ENCODE measurements at places on chromosomes 16 and 17.

GRCh38 chr17:16987830-16988601 is 16.1 kb upstream of the TNFRSF13B start:
- DNase-seq: peak; percentile 14

GRCh38 chr17:78300962-78301820 is 58.7 kb downstream of the SOCS3 start:
- no peak for DNase-seq

DNA sequence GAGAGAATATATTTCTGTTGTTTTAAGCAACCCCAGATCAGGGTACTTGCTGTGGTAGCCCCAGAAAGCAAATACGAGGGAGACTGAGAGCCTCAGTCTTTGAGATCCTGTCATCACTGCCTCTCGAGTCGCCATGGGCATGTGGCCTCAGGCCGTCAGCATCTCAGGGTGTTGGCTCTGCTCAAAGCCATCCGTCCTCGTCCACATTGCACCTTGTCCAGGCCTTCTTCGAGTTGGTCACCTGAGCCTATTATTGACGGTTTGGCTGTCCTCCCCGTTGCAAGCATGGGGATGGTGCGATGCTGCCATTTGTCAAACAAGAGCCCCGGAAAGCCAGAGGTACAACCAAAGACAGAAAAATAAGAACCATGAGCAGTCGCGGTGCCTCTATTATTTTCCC is 136.9 kb downstream of the IRF8 start:
- DNase-seq: no peak

GRCh38 chr17:15398736-15399331 is 57.4 kb upstream of the TEKT3 start:
- DNase-seq: no peak

DNA sequence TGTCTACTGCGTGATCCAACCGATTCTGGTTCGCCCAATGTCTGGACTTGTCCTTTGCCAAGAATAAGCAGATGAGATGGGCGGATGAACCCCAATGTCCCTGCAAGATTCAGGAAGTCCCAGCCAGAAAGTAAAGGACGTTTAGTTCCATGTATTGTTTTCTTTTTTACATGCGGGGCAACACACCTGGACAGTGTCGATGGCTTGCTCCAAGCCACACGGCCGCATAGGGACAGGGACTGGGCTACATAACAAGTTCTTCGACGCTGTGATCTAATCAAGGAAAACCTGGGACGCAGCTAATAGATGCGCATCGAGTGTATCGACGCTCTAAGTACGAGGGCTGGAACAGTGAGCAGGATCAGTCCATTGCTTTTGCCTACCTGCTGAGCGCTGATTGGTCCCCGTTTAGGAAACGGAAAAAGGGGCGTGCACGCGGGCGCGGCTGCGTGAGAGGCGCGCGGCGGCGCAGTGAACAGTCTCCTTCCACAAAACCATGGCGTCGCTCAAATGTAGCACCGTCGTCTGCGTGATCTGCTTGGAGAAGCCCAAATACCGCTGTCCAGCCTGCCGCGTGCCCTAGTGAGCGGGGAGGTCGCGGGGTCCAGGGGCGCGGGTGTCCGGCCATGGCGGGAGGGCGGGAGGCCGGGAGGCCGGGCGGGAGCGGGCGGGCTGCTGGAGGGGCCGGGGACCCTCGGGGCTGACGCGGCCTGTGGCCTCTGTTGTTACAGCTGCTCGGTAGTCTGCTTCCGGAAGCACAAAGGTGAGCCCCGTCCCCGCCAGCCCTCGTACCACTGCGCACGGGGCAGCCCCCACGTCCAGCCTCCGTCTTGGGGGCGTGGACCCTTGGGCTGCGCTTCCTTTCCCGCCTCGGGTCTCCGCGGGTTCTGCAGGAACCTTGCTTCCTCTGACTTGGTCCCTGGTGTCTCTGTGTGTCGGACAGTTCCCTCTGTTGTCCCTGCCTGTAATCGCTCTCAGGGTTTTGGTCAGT is at the start of gene ZNHIT3:
Gene ZNHIT3, plus strand, starts transcription at position 478 of the 991 bp plus-strand sequence. Its CDS starts 19 bp downstream, at position 497.
- peak; percentile 82 for DNase-seq

GRCh38 chr16:89920723-89921122 is 2.1 kb downstream of the MC1R start:
- no peak for DNase-seq

DNA sequence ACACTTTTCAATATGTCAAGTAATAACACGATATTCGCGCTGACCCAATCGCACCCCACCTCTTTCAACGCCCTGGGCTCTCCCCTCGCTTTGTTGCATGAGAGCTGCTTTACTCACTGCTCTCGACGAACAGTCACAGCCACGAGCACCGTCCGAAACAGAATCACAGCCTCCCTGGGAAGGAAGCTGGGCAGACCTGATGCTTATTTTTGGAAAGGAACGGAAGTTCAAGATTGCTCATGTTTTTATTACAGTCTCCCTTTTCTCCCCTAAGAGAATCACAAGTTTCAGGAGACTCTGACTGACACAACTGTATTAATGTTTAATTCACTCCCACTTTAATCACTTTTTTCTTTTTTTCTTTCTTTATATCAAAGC is 67.8 kb downstream of the ANKRD11 start:
- peak; percentile 34 for DNase-seq

GRCh38 chr16:66269617-66270332 is 96.7 kb upstream of the CDH5 start:
- DNase-seq: no peak

- no peak for DNase-seq
Measured at GRCh38 chr17:70288540-70289290, 119.4 kb downstream of the KCNJ2 start.

GRCh38 chr16:21614896-21615295 is 15.5 kb downstream of the METTL9 start:
- no peak for DNase-seq

GRCh38 chr16:72785171-72785570 is 262.8 kb downstream of the ZFHX3 start:
- DNase-seq: no peak

DNA sequence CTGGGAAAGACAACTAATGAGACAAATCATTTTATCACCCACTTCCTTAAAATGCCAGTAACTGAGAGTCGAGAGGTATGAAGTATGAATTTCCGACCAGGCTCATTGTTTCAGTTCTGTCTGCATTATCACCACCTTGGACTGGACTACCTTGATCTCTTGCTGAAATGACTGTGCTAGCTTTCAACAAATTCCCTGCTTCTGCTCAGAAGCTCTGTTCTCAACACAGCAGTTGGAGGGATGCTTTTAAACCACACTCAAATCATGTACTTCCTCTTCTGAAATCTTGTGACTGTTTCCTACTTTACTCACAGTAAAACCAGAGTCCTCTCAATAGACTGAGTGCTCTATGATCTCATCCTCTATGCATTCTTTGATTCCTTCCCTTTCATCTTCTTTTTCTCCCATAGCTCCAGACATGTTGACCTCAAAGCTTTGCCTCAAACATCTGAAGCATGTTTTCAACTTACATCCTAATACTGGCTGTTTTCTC is 195.8 kb downstream of the KCNJ2 start:
- no peak for DNase-seq

DNA sequence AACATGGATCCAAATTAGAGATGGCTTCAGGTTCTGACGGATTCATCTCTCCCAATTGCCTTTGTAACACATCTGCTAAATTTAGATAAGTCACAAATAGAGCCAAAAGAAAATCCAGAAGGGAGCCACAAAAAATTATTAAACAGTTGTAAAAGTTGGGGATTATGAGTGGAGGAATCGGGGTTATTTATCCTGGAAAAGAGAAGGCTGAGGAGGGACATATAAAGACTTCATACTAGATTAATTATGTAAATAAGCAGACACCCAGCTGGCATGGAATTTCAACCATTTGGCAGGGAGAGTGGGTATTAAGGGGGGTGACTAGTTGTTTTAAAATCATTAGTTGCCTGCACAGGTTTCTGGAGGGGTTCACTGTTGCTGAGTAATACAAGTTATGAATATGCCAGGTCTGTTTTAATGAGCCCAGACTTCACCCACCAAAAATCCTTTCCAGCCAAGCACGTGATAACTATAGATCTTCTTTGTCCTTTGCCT is 89.6 kb downstream of the CDH13 start:
- DNase-seq: no peak

- DNase-seq: no peak
Measured at GRCh38 chr17:13601776-13602551, at the start of gene HS3ST3A1. Gene HS3ST3A1 (minus strand): TSS chr17:13601929. CDS start chr17:13601129, 800 bp downstream.

GRCh38 chr16:35639233-35640205 is 2180.1 kb downstream of the TP53TG3F start:
- DNase-seq: no peak

DNA sequence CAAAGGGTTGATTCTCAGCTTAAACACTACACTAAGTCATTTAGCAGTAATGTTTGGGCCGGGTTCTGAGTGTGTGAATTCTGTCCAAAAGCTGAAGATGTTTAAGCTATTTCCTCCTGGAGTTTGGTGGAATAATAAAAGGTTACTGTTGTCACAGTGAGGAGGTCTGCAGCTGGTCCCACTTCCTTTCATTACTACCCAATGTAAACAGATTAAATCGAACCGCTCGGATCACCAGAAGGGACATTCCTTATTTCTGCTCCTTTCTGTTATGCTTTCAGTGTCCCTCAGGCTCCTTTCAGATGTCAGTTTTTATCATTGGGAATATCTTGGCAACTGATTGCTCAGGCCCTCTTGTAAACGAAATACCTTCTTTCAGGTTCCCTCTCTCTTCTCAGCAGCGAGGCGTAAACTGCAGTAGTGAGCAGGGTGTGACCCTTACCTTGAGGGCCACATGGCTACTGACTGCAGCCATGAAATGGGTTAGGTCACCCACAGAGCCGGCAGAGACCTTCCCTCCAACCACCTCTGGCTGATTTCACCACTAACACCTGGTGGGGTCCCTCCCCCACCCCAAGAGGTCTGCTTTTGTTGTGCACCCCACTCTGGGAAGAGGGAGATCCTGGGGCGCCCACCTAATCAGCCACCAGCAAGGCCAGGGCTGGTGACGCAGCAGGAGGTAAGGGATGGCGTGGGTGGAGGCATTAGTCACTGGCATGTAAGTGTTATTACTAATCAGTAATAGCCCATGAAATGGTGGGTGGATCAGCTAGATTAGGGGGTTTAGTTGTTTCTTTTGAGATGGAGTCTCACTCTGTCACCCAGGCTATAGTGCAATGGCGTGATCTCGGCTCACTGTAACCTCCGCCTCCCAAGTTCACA is 117.6 kb downstream of the VPS53 start:
- peak; percentile 13 for DNase-seq

DNA sequence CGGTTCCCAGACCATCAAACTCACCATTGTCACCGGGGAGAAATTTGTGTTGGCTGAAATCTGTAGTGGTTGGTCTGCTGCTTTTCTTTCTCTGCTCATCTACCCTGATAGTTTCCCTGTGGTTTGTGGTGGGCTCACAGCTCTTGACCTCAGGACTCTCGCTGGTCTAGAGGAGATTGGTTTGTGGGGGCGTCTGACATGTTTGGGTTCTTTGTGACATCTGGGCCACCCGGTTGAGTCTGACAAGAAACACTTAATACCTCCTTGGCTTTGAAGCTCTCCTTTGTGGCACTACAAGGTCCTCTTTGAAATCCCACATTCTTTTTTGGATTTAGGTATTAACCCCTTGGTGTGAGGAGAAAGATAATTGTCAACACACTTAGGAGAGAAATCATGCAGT is 662.0 kb downstream of the WWOX start:
- DNase-seq: no peak

DNA sequence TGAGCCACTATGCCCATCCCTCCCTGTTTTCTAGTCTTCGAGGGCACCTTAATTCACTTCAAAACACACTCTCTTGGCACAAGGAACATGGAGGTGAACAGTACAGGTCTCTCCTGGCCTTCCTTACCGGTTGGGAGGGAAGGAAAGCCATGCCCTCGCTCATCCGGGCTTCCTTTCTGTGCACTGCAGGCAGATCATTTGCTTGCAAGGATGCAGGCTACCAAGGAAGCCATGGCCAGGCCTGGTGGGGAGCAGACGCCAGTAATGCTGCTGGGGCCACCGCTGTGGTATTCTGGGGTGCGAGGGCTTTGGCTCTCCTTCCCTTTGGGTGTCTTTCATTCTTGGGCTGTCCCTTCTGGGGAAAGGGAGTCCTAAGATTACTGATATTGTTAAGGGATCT is 80.8 kb upstream of the DNAJA2 start:
- no peak for DNase-seq

DNA sequence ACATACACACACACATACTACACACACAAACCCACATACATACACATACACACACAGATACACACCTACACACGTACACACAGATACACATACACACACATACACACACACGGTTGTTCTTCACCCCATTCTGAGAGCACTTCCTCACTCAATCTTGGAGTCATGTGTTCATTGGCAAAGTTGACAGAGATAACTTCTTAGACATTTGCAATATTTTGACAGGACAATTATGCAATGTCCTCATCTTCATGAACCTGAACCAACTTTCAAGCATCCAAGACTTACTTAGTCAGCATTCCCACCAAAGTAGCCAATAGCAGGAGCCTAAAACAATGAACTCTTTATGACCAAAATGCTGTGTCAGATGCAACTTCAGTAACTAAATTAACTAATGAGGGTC is 77.1 kb upstream of the DNAH17 start:
- DNase-seq: no peak

GRCh38 chr16:58332997-58333700 is 38.3 kb upstream of the PRSS54 start:
- DNase-seq: no peak

- DNase-seq: no peak
Measured at GRCh38 chr17:17356931-17357270, 53.7 kb downstream of the NT5M start.

DNA sequence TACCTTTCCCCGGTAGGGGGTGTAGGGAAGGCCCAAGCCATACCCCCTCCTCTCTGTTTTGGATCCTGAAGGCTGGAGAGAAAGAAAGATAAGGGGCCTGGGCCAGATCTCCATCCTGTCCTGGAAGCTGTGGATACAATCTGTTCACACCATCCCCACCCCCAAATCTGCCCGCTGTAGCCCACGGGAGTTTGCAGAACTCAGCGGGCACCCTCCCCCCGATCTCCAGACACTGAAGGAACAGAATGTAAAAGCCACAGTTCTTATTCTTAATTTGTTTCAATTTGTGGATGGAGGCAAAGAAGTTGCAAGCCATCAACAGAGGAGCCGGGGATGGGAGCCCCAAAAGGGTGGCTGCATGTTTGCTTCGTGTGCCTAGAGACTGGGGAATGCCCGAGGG is 27.2 kb downstream of the GJD3 start:
- DNase-seq: no peak

- no peak for DNase-seq
Measured at GRCh38 chr16:14658063-14658462, 25.3 kb downstream of the BFAR start.

- no peak for DNase-seq
Measured at GRCh38 chr17:57982452-57983170, 5.4 kb downstream of the VEZF1 start.
